ENCODE measurements at places on chromosomes 16 and 17.

GRCh38 chr16:351804-352520, 561 bp downstream of the AXIN1 start:
- no peak for DNase-seq

DNA sequence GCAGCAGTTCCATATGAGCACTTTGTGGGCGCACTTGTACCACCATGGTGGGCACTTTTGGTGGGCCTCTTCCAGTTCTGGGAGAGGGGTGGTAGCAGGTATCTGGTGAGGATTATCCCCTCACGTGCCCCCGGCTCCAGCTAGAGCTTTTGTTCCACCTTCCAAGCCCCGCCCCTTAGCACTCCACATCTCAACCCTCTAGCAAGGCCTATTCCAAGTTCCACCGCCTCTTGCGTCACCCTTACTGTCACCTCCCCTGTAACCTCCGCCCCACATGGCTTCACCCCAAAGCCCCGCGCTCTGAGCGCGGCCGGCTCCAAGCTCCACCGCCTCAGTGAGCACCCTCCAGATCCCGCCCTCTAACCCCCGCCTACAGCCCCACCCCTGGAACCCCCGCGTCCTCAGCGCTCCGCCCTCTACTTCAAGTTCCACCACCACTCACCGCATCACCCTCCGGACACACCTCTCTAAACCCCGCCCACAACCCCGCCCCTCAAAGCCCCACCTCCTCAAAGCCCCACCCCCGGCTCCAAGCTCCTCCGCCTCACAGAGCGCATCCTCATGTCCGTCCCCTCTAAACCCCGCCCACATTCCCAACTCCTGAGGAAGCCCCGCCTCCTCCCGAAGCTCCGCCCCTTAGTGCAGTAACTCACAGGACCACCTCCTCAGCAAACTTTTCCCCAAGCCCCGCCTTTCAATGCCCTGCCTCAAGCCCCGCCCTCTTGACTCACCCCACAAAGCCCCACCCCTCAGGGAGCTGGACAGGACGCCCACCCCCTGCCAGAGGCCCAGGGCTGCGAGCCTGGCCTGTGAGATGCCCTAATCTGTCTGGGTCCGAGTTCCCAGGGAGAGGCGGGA, 11.1 kb downstream of the SCN4A start:
- DNase-seq = no peak

DNA sequence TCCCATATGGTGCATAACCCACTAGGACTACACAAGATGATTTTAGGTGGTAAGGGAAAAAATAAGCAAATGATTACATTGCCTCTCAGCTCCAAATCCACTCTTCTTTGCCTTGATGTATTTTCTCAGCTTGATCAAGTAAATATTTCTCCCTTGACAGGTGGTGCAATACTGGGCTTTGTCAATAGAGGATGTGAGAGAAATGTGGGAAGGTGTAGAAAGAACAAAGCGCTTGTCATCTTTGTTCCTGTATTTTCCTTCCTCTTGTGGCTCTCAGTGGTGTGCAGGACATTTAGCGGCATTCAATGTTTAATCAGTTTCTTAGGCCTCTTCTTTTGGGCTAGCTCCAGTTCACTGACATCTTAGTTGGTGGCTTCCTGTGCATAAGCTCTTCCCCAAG, 1165.8 kb upstream of the GOT2 start:
- DNase-seq = no peak

DNA sequence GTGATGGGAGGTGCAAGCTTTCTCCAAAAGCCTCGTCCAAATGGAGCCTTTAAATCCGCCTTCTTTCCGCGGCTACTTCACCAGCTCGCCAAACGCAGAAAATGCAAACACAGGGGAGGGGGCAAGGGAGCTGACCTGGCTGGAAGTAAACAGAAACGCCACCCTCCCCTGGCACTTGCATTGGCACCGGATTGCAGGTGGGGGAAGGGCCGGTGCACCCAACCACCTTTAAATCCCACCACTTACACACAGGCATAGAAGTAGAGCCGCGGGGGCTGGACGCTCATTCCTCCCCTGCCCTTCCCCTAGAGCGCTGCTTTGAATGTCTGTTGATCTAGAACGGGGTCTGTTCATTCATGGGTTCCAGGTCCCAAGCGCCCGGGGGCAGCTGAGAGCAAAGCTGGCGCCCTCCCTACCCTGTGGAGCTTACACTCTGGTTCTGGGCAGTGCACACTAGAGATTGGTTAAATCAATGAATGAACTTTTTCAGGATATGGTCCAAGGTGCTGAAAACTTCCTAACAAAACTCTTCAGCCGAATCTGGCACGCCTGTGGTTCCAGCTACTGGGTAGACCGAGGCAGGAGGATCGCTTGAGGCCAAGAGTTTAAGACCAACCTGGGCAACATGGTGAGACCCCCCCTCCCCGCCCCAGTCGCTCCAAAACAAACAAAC, 920 bp upstream of the ZCCHC14 start:
- DNase-seq = no peak

DNA sequence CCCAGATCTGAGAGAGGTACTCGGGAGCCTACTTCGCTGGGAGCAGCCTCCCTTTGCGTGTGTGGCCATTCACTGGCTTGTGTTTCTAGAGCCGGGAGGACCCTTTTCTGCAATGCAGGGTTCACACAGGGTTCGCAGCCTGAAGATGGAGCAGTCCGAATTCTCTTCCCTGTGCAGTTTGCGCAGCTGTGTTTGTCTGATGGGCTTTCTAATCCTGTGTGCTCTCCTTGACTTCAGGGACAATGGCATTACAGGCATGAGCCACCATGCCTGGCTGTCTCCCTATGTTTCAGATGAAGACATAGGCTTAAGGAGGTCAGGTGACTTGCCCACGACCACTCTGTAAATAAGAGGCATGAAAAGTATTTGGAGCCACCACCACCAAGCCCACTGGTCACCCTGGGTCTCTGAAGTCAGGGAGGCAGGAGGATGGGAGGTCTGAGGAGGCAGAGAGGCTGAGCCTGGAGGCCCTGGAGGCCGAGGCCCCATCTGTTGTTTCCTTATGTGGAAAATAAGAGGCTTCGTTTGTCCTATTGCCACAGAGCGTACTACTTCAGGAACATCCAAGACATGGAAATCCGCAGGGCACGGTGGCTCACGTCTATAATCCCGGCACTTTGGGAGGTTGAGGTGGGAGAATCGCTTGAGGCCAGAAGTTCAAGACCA, 5.0 kb upstream of the STH start:
- no peak for DNase-seq

DNA sequence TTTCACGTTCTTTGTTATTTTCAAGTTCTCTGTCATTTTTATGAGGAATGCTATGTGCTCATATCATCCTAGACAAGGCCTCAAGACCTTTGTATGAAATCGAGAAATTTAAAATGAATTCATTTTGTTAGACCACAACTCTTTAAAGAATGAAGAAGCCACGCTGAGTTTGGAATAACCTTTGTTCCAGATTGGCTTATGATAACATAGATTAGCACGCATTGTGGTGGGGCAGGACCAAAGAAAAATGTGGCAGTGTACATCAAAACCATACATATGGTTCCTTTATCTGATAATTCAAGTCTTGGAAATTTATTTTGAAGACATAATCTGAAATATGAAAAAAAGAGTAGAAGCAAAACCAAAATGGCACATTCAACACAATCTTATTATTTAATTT, 2.2 kb downstream of the HSD17B2 start:
- no peak for DNase-seq
